ENCODE measurements at places on chromosomes 12 and 14. TPM values are rescaled to one million over a fixed set of nuclear protein-coding genes. Genes with fewer than 3 reads are reported as not detected.
A peak's percentile ranks its signal among the peaks of the same experiment; 100 is the strongest.

DNA sequence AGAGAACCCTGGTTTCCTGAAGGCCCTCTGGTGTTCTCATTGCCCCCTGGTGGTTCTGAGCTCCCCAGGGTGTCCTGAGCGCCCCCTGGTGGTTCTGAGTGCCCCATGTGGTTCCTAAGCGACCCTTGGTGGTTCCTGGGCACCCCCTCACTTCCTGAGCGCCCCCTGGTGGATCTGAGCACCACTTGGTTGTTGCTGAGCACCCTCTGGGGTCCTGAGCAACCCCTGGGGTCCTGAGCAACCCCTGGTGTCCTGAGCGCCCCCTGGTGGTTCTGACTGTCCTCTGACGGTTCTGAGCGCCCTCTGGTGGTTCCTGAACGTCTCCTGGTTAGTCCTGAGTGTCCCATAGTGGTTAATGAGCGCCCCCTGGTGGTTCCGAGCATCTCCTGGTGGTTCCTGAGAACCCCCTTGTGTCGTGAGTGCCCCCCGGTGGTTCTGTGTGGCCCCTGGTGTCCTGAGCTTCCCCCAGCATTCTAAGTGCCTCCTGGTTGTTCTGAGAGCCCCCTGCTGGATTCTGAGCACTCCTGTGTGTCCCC is 568.3 kb downstream of the TMEM121 start:
- DNase-seq: no peak

DNA sequence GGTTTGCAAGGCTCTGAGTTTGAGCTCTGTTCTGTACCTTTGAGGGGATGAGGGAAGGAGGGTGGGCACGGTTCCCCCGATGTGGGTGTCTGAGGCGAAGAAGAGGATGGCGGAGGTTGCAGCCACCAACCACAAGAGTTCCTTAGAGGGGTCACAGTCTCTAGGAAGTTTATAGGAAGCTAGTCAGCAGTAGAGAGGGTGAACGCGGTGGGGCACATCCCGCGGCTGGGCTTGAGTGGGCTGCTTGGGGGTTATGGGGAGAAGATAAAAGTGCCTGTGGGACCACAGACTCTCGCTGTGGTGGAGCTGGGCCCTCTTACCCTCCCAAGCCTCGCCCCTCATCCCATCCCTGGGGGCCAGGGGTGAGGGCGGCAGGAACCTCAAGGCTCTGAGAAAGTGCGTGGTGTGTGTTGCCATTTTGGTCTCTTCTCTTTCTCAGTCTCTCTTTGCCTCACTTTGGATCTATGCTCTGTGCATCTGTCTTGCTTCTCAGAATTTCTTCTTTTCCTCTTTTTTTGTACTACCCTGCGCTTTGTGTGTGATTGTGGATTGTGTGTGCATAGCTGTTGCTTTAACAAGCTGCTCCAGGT is 2.7 kb downstream of the CD4 start:
- no peak for DNase-seq

Gene GDF3
- total RNA-seq: not detected

Gene GPR137C
- total RNA-seq: 0.99 TPM

GRCh38 chr12:22223356-22223755 is 111.2 kb downstream of the ST8SIA1 start:
- no peak for DNase-seq

DNA sequence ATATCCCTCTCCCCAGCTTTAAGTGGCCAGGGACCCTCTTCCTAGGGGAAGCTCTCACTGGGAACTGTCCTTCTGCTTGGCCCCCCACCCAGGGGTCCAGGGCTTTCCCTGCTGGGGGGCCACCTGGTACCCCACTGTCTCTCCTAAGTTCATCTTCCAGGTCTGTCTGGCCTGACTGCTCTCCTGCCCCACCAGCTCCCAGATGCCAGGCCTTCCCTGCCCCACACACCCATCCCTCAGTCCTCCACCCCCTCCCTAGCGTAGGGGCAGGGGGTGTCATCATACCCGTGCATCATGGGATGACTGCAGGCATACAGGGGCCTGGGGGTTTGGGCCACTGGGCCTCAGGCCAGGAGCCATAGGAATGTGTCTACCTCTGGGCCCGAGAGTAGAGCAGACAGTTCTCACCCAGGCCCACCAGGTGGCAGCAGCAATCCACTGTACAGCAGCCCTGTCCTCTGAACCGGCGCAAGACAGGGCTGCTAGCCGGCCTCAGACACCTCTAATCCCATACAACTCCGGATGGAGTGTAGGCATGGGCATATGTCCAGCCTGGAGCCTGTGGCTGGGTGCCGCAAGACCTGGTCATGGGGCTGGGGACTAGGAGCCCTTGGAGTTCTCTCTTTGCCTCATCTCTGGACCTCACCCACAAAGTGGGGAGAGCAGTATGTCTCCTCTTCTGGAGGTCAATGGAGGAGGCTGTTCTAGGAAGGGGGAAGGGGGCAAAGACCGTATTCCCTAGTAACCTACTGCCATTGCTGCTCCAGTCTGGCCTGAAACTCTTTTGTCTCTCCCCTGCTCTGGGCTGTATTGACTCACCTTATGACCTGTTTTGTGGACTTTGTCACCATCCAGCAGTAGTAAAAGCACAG is 10.0 kb upstream of the SMARCD1 start:
- DNase-seq: no peak

DNA sequence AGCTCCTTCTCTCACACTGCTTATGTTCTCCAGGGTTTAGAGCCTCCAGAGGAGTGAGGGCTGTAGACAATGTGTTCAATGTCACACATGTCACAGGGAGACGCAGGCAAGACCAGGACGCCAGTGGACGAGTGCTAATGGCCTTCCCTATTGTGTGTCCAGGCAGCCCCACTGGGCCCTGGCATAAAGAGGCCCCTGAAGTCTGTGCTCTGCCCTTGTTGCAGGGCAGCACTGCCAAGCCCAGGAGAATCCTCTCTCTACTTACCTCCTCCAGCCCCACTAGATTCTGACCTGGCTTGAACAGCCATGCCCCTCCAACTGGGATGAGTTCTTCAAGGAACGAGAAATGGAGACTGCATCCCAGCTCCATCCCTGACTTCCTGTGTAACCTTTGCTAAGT is 24.8 kb upstream of the TMEM106C start:
- DNase-seq: no peak

GRCh38 chr12:78085542-78086182 is 255.0 kb downstream of the NAV3 start:
- DNase-seq: no peak

GRCh38 chr14:94373708-94374107 is 14.7 kb downstream of the SERPINA1 start:
- DNase-seq: no peak

Gene SLC2A14
- not detected for total RNA-seq

GRCh38 chr14:94173885-94174603 is at the start of gene PPP4R4:
TSS of gene PPP4R4 (plus strand) at chr14:94174322. CDS start at chr14:94174466, 144 bp downstream.
- DNase-seq: peak; percentile 44

GRCh38 chr12:52020539-52021336 is 14.0 kb downstream of the TAMALIN start:
- DNase-seq: no peak

Gene MEG3
- total RNA-seq: 127 TPM

Gene HPD
- total RNA-seq: 1.2 TPM

Gene TAS2R20
- total RNA-seq: 5.8 TPM

- no peak for DNase-seq
These were observed 11.9 kb downstream of the DGLUCY start for GRCh38 chr14:91125801-91126200.

GRCh38 chr12:5587711-5588121 is 155.8 kb downstream of the NTF3 start:
- no peak for DNase-seq

Gene MANSC4
- total RNA-seq: not detected

Gene CLEC4D
- total RNA-seq: not detected

Gene FBRSL1
- 20.2 TPM for total RNA-seq

DNA sequence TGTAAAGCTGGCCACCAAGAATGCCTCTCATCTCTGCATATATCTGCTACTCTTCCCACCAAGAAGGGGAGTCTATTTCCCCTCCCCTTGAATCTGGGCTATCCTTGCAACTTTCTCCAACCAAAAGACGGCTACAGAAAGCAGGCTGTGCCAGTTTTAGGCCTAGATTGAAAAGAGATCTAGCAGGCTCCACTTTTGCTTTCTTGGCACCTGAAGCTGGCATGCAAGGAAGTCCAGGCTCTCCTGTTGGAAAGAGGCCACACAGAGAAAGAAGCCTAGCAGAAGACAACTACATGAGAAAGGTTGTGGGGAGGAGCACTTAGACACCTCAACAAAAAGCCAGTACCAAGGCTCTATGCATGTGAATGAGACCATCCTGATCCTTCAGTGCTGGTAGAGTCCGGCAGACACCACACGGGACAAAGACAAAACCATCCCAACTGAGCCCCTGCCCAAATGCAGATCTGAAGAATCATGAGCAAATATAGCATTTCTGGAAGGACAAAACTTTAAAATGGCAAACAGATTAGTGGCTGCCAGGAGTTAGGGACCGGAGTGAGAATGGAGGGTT is 68.0 kb downstream of the SPPL3 start:
- DNase-seq: no peak

Gene TMEM119
- 4.1 TPM for total RNA-seq

Gene FAM181A
- total RNA-seq: not detected

DNA sequence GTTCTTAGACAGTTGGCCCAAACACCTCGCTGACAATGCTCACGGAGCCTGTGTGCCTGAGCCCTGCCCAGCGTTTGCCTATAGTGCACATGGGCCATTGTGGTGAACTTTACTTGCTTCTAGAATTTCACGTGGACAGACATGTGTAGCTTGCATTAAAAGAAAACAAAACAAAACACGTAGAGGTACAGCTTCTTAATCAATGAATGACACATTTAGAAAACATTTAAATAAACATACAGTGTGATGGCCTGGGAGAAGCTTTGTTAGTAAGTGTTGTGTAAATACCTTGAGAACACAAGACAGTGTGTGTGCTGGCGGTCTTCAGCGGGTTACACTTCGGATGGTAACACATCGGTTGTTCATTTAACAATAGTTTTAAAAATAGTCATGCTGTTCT is 38.1 kb downstream of the SMOC1 start:
- no peak for DNase-seq

Gene RNU6-7
- total RNA-seq: not detected

Gene MED6
- total RNA-seq: 50.7 TPM

DNA sequence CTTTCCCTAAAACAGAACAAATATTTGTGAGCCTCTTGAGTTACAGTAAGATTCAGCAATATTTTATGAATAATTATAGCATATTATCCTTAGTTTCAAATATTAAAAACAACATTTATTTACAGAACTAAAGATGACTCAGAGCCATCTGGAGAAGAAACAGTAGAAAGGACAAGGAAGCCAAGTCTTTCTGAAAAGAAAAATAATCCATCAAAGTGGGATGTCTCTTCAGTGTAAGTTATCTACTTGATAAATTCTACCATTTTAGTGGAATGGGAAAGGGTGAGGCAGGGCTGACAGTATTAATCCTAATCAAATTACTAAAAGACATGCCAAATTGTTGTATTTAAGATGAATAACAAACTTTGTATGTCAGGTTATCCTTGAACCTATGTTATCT is 88.1 kb downstream of the DNAI7 start:
- no peak for DNase-seq

- no peak for DNase-seq
These were observed 1.2 kb upstream of the PRIMA1 start for GRCh38 chr14:93789228-93790130.

GRCh38 chr14:90495357-90496276 is 98.8 kb downstream of the CALM1 start:
- no peak for DNase-seq

Measured in thoracic aorta (tissue), 2 donors.